Iris pigment epithelial cell (primary cell): ENCODE measurements at places on chromosomes 11 and 22.

DNA sequence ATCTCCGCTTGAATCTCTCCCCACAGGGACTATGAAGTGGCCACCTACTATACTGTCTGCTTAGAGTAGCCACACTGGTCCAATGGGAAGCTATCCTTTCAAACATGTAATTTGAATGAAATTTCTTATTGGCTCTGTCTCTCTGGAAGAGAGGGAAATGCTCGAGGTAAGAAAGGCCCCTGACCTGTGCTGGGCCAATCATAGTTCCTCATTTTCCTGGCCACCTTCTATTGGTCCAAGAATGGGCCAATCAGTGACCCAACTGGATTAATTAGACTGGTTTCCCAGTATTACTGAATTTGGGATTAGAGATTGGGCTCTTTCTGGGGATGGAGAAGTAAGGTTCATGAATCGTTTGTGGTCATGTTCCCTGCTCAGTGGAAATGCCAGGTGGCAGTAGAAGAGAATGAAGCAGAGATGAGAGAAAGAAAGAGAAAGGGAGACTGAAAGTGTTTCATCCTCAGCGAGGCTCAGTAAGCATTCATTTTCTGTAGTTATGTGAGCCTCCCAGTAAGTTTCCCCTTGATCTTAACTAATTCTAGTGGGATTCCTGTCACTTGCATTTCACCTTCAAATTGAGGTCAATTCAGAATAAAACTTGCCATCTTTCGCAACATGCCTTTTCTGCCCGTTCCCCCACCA is 8.4 kb upstream of the MMP20 start:
- no peak for DNase-seq

GRCh38 chr22:41762980-41763779 is 37.3 kb upstream of the CCDC134 start:
- peak; percentile 32 for DNase-seq

GRCh38 chr11:47564933-47565339 is 463 bp upstream of the PTPMT1 start:
- DNase-seq: no peak

DNA sequence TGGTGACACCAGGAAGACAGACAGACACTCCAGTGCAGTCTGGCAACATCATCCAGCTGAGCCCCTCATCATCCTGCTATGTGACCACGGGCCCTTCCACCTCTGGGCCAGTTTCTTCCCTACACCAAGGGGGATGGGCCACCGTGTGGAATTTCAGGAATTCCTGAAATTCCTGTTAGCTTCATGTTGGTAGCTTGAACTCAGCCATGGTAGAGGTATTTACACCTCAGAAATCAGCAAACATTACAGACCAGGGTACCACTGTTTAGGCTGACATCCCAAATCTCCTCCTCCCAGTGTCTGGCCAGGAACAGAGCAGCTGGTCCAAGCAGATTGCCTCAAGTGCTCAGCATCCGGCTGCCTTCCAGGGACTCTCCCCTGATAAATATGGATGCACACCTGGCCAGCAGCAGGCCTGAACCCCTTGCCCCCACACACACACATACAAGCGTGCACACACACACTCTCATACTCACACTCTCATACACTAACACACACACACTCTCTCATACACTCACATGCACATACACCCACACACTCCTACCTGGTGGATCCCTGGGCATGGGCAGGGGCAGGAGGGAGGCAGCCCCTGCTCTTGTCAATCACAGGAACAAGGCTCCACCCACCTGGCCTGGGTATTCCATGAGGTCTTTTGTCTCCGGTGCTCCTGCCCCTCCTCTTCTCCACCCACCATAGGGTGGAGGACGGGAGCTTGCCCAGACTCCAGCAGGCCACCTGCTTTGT is 85.2 kb downstream of the BUD13 start:
- DNase-seq: no peak

DNA sequence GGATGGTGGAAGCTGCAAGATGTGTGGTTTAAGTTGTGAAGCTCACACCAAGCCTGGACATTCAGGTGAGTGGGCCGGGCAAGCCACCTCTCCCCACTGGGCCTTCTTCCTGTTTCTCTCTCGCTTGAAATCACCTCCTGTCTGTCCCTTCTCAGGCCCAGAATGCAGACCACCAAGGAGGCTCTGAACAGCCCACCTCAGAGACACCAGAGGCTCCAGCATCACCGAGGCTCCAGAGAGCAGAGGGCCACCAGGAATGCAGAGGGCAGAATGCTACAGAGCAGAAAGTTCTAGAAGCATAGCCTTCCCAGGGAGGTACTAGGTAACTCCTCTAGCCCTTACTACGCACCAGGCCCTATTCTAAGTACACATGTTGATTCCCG is 14.8 kb upstream of the IL2RB start:
- DNase-seq: no peak
